PC-3 (cell line): ENCODE measurements at places on chromosomes 11 and 22.

DNA sequence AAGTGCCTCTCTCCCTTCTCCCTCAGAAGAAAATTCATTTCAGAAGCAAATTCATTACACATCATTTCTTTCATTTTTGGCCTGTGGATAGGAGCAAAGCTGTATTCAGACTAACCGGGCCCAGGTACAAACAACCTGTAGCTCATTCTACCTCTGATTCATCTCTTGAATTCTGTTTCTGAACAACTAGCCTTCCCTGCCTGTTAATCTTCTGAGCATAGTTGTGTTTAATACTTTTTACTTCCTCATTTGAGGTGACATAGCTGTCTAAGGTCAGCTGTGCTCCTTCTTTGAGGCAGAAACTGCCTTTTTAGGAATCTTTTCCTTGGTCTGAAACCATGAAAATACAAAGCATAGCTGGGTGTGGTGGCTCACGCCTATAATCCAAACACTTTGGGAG lies 12.6 kb upstream of the IL18BP start:
- H3K4me1 ChIP-seq = no peaks in the 10 kb centered on the region
- no peak overlapping the region for H3K27ac ChIP-seq
- no peak for DNase-seq

GRCh38 chr22:37971475-37972434 lies 12.6 kb downstream of the SOX10 start:
- DNase-seq = no peak
- H3K27ac ChIP-seq = no peak overlapping the region
- no peak overlapping the region for H3K4me3 ChIP-seq

GRCh38 chr22:43288807-43289420 lies 54.3 kb downstream of the SCUBE1 start:
- no peak overlapping the region for H3K27ac ChIP-seq
- no peaks in the 10 kb centered on the region for H3K4me1 ChIP-seq
- H3K27me3 ChIP-seq = no peaks in the 10 kb centered on the region
- no peaks in the 10 kb centered on the region for H3K36me3 ChIP-seq

- H3K4me3 ChIP-seq = no peak overlapping the region
- H3K36me3 ChIP-seq = no peaks in the 10 kb centered on the region
- H3K27ac ChIP-seq = no peak overlapping the region
- no peaks in the 10 kb centered on the region for H3K27me3 ChIP-seq
- DNase-seq = no peak
Observed at GRCh38 chr11:29166306-29166705, 850.5 kb downstream of the KCNA4 start.

DNA sequence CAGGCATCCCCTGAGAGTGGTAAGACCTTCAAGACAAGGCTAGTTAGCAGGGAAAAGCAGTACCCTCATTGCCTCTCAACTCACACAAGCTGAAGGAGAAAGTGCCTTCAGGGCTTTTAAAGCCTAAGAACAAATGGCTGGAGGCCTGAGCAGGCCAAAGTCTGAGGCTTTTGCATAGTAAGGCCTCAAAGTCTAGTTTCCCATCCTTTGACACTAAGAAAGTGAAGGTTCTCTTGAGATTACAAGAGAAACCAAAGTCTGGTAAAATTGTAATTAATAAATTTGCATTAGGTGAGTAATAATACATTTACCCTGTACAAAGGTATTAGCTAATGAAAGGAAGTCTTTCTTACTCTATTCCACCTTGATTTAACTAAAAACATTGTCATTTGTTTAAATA lies 47.0 kb upstream of the CCDC89 start:
- H3K4me1 ChIP-seq = peaks cover 15% of the 10 kb centered on the region; the same call in 1 of the 2 replicates
- no peaks in the 10 kb centered on the region for H3K27me3 ChIP-seq
- no peak overlapping the region for H3K27ac ChIP-seq
- no peak for DNase-seq
- H3K36me3 ChIP-seq = peaks cover 15% of the 10 kb centered on the region

GRCh38 chr11:65778901-65779668 lies 1.7 kb downstream of the AP5B1 start:
- DNase-seq = no peak
- peak overlapping the region; percentile 84 for H3K4me3 ChIP-seq
